ENCODE measurements at places on chromosomes 6 and 20.
A peak's percentile ranks its signal among the peaks of the same experiment; 100 is the strongest.

DNA sequence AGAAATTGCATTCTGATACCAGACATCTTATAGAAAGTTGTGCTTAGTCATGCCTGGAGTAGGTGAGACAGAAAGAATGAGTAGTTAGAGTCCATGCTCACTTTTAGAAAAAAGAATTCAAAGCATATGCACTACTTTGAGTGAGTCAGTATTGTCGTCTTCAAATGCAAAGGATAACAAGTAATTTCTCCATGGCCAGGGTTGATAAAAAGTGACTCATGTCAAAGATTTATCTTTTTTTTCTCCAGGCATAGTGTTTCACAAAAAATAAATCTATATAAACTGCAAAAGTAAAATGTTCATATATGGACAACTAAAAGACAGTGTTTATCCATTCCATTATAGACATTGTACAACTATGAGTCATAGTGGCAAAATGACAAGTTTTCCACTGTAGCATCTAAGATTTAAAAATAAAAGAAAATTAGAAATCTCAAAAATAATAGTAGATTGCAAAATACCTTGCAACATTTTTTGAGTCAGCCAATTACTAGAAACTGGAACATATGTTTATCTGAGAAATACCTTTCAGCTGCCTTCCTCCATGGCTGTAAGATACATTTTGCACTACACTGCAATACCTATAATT, 329.6 kb downstream of the GRIK2 start:
- no peak for DNase-seq

- no peak for DNase-seq
Observed at GRCh38 chr6:26362093-26362835, 2.7 kb upstream of the BTN3A2 start.

DNA sequence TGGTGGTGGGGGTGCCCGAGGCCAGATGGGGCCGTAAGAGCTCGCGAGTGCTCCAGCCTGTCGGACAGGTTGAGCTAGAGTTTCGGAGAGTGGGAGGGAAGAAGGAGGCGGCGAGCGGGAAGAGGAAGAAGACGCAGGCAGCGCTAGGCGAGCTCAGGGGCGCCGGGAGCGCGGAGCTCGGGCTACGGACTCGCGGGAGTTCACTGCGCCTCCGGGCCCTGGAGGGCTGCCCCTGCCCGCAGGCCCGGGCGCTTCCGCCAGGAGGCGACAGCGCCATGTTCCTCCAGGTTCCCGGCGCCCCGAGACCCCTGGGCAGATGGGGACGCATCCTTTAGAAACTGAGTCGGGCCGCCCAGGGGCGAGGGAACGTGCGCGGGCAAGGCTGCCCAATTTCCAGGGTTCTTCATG, 984 bp downstream of the TFAP2C start:
- no peak for DNase-seq

DNA sequence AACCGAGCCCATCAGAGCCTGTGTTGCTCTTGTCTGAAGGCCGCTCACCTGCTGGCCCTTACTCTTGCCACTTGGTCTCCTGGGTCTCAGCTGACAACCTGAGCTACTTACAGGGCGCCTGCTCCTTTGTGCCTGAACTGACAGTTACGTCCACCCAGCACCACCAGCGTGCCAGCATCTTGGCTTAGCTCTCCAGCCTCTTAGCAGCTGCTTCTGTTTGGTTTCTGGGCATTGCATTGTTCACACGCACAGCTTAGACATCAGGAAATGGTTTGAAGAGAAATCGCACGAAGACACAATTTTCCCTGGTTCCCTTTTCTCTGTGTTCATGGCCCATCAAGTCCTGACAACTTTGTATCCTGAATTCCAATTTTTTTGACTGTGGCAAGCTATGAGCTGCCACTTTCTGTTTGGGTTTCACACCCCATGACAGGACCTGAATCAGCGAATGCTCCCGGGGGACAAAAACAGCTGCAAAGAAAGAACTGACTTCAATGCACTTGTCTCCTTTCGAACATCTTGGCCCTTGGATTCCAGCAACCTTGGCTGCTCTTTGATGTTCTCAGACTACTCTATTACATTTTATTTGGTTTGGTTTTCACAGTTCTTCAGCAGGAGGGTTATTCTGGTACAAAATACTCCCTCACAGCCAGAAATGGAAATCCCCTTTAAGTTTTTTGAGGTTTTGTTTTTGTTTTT, 45.2 kb upstream of the LY86 start:
- DNase-seq = no peak

GRCh38 chr6:48087448-48087847, 23.5 kb downstream of the PTCHD4 start:
- DNase-seq = no peak

DNA sequence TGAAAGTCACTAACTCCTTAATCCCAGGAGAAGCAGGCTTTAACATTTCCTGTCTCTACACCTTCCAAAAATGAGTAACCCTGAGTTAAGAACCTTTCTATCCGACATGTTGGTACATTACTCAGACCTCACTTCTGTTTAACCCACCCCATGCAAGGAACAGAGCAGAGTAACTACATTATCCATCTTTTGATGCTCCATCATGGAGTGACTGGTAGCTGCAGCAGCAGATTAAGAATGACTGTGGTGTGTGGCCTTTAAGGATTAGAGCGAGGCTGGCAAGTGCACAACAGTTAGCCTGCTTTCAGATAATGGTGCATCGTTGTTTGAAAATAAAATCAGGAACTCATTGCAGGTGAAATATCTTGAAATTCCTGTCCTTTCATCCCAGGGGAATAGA, 2.0 kb downstream of the TRAF3IP2 start:
- DNase-seq = no peak

DNA sequence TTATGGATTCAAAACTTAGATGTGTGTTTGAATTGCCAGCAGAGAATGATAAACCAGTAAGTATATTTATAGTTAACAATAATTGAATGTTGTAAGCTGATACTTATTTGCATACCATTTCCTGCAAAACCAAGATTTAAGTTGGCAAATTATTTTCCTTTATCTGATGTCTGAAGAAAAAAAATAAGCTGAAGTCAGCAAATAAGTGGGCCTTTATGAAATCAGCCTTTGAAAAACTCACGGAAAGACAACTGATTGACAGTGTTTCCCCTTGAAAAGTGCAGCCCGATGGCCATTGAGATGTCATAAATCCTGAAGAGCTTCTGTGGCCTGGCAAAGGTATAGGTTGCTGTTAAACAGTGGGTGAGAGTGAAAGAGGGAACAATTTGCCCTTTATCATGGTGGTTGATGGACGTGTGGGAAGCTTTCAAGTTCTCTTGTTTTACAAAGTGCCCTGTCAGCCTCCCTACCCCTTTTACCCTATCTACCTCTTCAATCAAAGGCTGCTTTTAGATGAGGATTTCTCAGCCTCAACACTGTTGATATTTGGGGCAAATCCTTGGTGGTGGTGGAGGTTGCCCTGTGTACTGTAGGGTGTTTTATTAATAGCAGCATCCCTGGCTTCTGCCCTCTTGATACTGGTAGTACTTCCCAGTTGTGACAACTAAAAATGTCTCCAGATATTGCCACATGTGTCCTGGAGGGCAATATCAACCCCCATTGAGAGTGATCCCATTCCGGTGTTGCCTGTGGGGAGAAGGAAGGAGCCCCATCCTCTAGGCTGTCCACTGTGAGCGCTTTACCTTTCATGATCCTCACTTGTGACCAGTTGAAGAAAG, 50.2 kb downstream of the VAPB start:
- no peak for DNase-seq

- no peak for DNase-seq
Observed at GRCh38 chr6:167401525-167402194, 76.8 kb downstream of the TTLL2 start.

- DNase-seq = no peak
Observed at GRCh38 chr6:39835821-39836295, 43.7 kb downstream of the DAAM2 start.

- no peak for DNase-seq
Observed at GRCh38 chr6:124887872-124888580, 74.2 kb upstream of the RNF217 start.

DNA sequence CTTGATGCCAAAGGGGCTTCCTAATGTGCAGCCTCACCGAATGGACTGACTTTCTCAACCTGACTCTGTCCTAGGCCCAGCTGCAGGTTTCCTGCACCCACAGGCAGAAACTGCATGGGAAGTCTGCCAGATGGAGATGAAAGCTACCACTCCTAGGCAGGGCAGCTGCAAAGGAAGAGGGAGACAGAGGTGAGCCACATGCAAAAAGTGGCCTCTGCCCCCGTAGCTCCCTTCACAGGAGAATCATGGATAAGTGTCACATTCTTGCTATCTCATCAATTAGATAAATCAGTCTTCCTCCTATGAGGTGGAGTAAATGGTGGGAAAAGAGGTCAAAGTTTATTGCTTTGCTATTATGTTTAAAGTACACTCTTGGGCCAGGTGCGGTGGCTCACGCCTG, 191.3 kb downstream of the ALDH8A1 start:
- no peak for DNase-seq

GRCh38 chr20:54078296-54078984, 8.0 kb upstream of the BCAS1 start:
- DNase-seq = no peak

DNA sequence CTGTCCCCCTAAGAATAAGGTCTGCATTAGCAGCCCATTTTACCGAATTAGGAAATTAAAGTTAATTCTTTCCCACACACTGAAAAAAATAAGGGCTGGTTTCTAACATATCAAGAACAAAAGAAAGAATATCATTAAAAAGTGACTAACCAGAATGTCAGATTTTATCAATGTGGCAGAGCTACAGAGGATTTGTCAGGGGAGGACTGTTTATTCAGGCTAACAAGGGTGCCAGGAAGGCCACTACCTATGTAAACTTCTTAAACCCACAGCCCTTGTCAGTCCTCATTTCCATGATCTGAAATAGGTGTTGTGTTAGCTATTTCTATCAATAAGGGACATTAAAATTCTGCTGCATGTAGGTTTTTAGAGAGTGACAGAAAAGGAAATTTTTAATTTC, 76.4 kb downstream of the BACH2 start:
- DNase-seq = no peak

DNA sequence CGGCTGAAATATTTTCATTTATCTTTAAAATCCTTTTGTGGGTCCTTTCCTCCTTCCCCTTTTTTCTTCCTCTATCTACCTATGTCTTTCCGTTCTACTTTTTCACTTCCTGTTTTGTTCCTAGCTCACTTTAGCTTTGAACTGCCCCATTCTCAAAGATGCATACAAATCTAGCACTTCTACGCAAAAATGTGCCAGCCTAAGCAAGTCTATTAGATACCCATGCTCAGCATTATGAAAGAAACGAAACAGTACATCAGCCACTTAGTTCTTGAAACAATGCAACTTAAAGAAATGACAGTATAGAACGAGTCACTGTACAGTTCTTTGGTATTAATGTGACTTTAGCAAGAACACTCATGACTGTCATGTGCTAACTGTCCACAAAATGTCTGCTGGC, 47.3 kb upstream of the MARCKS start:
- no peak for DNase-seq

DNA sequence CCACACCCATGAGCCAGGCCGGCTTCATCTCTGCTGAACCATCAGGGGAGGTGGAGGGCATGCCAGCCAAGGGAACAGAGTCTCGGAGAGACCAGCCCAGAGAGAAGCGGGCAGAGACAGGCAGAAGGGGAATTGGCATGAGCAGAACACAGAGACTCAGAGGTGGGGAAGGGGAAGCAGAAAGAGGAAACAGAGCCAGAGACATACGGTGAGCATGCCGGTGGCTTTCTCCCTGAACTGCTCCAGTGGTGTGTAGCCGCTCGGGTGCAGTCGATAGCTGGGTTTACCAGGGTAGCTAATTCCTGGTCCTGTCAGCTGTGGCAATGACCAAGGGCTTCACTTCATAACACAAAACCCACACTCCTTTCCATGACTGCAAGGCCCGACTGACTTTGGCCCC, 83.6 kb upstream of the CCDC167 start:
- peak; percentile 13 for DNase-seq

DNA sequence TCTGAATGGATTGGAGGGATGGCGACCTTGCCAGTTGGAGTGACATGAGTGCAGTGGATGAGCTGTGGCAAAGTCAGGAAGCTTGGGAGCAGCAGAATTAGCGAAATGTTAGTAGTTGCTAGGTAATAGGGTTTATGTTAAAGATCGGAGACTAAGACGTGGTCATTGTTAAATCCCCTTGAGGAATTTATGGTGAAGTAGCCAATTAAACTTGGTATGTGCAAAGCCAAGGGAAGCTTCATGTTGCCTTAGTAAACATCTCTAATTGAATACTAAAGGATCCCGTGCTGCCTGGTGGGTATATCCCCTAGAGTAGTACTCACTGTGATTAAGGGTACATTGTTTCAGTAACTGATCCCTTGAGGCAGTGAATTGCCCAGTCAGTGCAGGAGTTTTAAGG, 106.0 kb downstream of the PRIM2 start:
- DNase-seq = no peak

DNA sequence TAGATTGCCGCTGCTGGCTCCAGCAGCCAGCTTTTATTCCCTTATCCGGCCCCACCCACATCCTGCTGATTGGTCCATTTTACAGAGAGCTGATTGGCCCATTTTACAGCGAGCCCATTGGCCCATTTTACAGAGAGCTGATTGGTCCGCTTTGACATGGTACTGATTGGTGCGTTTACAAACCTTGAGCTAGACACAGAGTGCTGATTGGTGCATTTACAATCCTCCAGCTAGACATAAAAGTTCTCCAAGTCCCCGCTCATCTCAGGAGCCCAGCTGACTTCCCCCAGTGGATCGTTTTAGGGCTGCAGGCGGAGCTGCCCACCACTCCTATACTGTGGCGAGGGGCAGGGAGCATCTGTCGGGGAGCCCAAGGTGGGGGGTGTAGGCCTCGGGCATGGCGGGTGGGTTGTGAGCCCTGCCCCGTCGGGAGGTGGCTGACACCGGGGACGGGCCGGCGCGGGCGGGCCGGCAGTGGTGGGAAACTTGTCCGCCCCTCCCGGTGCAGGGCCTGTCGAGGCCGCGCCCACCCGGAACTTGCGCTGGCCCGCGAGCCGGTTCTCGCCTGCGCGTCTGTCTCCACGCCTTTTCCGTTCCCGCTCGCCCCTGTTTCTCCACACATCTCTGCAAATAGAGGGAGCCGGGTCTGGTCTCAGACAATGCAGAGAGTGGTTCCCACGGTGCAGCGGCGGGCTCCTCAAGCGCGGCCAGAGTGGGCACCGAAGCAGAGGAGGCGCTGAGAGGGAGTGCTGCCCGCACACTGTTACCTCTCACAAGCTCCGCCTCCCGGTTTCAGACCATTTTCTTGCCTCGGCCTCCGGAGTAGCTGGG, 86.1 kb upstream of the STMND1 start:
- no peak for DNase-seq

DNA sequence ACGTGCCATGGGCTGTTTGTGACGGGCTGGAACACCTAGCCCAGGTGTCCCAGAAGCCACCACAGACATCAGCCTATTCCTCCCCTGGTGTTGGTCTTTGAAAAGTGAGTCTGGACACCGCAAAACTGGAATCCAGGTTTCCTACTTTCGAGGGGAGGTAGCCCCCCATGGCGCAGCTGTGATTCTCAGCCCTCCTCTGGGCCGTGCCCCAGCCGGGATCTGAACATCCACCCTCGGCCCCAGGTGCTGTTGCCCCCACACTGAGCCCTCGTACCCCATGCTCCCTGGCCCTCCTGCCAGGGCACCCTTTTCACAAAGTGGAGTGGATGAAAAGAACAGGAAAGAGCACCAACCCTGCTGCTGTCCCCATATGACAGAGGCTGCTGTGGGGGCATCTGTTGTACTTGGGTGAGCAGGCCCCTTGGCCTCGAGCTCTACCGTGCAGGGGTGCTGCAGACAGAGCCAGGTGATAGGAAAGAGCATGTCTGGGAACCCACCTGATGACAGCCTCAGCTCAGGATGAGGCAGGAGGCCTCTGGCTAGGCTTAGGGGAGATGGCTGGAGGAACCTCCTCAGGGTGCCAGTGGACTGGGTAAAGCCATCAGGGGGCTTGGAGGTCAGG, 18.8 kb upstream of the MAS1L start:
- DNase-seq = no peak

- DNase-seq = no peak
Observed at GRCh38 chr6:93048381-93048780, 371.0 kb downstream of the EPHA7 start.

All from substantia nigra (tissue), 51 donors.